ENCODE measurements at places on chromosomes 2 and 18.

DNA sequence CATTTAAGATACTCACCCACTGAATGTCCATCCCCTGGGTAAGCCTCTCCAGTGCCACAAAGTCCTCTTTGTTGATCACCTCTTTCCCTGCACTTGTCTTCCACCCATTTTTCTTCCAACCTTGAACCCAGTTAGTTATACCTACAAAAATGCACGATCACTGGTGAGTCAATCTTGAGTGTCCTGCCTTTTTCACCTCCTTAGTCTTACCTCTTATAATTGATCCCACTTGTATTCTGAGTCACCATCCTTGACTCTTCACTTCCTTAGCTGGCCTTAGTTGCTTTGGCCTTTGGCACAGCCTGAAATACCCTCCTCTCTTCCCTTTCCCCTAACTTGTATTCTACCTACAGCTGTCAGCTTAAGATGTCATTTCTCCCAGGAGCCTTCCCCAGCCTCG lies 10.2 kb downstream of the RNASEH1 start:
- DNase-seq = no peak

DNA sequence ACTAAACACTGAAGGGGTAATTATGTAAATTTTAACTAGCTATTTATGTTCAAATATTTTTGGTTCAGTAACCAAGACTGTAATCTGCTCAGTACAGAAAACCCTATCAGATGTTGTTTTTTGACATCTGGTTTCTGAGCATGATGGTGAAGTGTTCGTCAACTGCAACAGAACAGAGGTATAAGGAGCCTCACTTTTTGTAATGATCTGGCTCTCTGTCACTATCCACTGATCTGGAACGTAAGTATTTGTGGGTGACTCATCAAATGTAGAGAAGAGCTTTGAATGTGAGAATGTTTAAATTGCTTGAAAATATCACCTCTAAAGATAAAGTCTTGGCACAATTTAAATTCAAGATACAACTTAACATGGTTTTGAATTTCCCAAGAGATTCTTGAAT lies 213.6 kb upstream of the FAM98A start:
- no peak for DNase-seq

DNA sequence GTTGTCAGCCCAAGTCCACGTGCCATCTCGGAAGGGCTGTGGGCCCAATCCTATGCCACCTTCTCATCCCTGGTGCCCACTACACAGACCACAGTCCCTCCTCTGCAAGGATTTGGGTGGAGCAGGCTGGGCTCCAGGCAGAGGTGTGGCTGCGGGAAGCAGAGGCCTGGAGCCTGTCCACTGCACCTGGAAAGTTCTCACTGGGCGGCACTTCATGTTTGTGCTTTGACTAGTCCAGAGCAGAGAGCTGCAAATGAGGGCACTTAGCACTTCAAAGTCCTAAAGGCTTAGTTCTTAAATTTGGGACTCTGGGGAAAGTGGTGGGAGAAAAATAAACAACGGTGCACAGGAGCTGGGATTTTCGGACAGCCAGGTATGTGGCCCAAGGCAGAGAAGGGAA lies 308.9 kb upstream of the POU3F3 start:
- DNase-seq = no peak

GRCh38 chr2:218221000-218221399 lies 4.0 kb downstream of the ARPC2 start:
- DNase-seq = no peak

DNA sequence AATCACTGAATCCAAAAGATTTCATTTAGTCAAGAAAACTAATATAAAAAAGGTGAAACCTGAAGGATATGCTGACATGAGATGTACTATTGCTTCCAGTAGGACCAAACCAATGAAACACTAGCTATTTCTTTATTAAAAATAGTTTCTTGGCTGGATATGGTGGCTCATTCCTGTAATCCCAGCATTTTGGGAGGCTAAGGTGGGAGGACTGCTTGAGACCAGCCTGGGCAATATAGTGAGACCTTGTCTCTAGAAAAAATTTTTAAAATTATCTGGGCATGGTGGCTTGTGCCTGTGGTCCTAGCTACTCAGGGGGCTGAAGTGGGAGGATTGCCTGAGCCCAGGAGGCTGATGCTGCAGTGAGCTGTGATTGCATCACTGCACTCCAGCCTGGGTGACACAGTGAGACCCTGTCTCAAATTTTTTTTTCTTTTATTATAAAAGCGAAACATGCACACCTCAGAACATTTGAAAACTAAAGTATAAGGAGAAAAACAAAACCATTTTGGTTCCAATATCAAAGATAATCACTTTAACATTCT lies 266.2 kb downstream of the TGIF1 start:
- DNase-seq = no peak

GRCh38 chr2:151040039-151040438 lies 221.6 kb downstream of the RBM43 start:
- DNase-seq = no peak

GRCh38 chr18:76986406-76986805 lies 146.2 kb downstream of the MBP start:
- no peak for DNase-seq

GRCh38 chr2:13607139-13607538 lies 890.4 kb downstream of the TRIB2 start:
- DNase-seq = no peak

DNA sequence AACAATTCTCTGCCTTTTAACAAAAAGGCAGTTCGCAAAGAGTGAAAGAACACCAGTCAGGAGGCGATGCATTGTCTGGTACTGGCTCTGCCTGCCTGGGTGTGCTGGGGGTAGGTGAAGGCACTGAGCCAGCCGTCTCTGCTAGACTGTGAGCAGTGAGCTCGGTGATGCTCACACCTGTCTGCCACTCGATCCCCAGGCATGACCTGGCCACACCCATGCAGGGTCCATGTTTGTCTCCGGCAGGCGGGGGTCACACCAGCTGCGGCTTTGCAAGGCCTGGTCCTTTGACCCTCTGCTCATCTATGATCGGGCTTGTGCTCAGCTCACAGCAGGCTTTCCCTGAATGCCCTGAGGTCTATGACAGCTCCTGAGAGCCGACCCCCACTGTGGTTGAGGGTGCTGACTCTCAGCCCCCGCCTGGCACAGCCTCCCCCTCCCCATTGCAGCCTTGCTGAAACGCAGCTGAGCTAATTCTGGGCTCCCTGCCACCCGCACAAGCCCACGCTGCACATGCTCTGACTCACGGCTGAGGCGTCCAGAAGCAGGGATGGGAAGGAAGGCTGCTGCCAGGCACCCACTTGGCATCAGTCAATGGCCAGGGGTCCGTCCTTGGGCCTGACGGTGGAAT lies 23.7 kb downstream of the CRACDL start:
- DNase-seq = no peak

DNA sequence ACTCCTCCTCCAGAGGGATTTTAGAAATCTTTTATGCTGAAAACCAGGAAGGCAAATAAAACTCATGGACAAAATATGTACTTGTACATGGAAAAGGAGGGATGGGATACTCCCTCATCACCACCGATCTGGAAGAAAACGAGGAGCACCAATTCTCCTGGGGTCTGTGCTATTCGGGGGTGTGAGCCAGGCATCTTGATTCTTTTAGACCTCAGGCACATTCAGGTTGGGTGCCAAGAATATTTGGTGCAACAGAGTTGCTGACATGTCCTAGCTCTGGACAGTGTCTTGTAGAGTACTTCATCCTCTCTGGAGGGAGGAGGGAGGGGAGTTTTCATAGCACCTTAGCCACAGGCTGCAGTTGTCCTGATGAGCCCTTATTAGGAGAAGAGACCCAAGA lies 163.0 kb downstream of the PRKCE start:
- no peak for DNase-seq

- DNase-seq = no peak
Measured at GRCh38 chr2:201357221-201357620, at the start of gene FLACC1. TSS of gene FLACC1 (minus strand) at chr2:201357345. CDS start at chr2:201351404, 5,941 bp downstream.

DNA sequence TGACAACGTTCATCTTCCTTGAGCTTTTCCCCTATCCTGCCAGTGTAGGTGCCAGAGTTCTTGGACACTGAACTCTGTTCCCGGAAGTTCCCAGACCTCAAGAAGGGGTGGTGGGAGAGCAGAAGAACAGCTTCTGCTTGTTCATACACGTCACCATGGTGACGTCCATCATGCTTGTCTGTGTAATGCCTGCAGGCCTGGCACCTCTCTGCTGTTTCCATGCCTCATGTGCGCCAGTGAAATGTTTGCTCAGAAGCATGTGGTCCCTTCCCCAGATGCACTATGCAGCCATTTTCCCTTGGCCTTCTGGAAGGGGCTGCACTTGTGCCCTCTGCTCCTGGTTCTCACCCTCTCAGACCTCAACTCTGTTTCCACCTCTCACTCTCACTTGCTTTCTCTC lies 210.8 kb upstream of the NABP1 start:
- no peak for DNase-seq

- no peak for DNase-seq
Measured at GRCh38 chr2:123200035-123200434, 825.1 kb upstream of the CNTNAP5 start.

GRCh38 chr2:230734247-230735175 lies 21.9 kb downstream of the CAB39 start:
- no peak for DNase-seq

DNA sequence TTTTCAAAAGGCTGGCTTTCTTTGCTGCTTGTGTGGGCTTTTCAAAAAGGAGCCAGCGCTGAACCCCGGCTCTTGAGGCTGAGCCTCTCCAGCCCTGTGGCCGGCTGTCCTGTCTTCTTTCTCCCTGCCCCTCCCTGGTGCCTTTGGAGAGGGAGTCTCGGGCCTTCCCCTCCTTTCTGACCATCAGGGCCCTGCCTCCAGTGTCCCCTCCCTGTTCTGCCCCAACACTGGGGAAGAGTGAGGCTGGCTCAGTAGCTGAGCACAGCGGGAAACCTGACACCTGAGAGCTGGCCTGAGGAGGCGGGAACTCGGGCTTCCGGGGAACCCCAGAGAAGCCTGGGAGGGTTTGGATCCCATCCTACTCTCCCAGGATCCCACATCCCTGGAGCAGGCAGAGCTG lies 232.1 kb downstream of the LOXHD1 start:
- DNase-seq = no peak

DNA sequence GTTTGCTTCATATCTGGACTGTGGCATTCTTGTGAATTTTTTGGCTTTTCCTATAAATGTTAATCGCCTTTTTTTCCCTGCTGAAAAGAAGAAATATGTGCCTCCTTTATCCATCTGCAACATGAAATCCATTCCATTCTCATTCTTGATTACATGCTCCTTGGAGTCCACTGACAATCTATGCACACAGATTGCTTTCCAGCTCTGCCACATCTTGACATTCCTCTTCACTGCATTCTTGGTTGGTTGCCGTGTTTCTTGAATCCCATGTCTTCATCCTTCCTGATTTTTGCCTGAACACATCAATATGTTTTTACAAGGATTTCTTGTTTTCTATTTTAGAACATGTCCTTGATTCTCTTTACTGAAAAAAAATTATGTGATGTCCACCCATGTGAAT lies 26.7 kb upstream of the BIRC6 start:
- DNase-seq = no peak

- no peak for DNase-seq
Measured at GRCh38 chr2:9918275-9918674, 33.2 kb upstream of the GRHL1 start.
